ENCODE measurements at places on chromosomes 2 and 18.

GRCh38 chr2:48510329-48510728 lies 19.6 kb upstream of the STON1 start:
- no peak for DNase-seq

DNA sequence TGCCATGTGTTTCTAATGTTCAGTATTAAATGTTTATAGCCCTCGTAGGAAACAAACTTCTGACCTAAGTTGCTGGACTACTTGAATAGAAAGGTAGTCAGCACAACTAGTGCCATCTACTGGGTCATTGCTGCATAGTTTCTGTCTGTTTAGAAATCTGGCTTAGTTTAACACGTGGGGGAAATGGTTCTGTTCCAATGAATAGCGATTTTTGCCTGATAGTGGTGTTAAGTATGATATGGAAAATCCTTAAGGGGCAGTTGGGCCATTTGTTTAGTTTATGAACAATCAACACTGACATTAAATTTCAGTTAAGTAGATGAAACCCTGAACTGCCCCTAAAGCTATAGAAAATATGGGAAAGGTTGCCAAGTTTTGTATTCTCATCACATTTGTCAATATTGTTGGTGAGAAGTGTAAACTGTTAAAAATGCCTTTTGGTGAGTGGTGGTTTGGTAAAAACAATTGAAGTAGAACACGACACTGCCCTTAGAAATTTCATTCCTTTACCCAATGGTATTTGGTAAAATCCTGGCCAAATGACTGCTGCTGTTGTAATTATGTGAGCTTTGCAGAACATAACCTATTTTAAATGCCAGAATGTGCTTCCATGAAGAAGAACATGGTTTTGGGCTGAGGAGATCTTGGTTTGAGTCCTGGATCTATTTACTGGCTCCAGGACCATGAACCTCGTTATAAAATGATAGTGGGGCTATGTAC lies 13.2 kb downstream of the NABP1 start:
- no peak for DNase-seq

DNA sequence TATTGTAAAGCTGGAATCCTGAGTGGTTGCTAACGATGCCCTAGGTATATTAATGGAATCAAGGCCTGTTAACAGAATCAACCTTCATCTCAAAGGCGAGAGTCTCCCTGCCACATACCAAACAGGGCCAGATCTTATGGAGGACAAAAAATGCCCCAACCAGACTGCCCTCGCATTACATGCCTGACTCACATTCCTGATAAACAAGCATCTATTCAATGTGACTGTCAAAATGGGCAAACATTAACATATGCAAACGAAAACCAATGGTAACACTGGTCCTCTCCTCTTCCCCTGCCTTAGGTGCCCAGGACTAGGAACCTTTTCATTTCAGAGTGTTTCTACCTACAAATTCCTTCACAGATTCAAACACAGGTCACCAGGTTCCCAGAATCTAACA lies 83.4 kb downstream of the COL6A3 start:
- DNase-seq: no peak

GRCh38 chr2:164061129-164061746 lies 325.4 kb upstream of the FIGN start:
- no peak for DNase-seq

- peak; percentile 72 for DNase-seq
These were observed 121.0 kb upstream of the SLC39A10 start for GRCh38 chr2:195535911-195536522.

- DNase-seq: no peak
These were observed 7.9 kb upstream of the ASPRV1 start for GRCh38 chr2:69969126-69969983.

DNA sequence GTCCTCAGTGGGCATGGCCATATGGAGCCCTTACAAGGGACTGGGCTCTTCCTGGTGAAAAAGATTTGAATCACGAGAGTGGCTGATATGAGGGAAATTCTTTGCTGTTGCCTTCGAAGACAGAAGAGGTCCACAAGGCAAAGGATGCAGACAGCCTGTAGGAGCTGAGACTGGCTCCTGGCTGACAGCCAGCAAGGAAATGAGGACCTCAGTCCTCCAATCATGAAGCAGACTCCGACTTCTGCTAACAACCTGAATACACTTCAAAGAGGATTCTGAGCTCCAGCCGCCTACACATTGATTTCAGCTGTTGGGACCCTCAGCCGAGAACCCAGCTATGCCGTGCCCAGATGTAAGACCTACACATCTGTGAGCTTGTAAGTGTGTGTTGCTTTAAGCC lies 3.0 kb upstream of the ST8SIA5 start:
- no peak for DNase-seq

DNA sequence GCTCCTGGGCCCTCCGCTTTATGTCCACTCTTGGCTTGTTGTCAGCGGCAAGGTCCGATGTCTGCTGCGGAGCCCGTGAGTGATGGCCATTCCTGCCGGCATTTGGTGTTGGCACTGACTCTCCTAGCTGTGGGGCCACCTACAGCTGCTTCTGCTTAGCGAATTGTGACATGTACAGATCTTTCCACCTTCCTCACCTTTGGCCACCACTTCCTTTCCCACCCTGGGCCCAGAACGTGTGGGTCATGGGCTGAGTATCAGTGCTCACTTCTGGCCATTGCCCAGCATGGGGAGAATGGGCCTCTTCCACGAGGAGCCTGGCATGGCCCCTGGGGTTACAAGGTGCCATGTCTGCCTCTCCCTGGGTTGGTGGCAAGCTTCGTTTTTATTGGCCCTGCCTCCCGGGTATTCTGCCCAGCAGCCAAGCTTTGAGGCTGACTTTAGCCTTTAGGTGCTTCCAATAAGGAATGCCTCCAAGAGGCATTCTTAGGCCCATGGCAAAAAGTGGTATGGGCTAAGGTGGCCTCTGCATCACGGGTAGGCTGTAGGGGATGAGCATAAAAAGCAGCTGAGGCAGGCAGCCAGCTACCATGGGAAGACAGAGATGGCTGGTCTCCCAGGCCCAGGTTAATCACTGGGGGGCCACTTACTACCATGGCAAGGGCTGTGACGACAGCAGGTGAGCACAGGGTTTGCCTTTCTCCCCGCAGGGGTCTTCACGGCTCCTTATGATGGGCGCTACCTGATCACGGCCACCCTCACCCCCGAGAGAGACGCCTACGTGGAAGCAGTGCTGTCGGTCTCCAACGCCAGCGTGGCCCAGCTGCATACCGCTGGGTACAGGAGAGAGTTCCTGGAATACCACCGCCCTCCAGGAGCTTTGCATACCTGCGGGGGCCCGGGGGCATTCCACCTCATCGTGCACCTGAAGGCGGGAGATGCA lies 65.8 kb downstream of the EMILIN2 start:
- no peak for DNase-seq

DNA sequence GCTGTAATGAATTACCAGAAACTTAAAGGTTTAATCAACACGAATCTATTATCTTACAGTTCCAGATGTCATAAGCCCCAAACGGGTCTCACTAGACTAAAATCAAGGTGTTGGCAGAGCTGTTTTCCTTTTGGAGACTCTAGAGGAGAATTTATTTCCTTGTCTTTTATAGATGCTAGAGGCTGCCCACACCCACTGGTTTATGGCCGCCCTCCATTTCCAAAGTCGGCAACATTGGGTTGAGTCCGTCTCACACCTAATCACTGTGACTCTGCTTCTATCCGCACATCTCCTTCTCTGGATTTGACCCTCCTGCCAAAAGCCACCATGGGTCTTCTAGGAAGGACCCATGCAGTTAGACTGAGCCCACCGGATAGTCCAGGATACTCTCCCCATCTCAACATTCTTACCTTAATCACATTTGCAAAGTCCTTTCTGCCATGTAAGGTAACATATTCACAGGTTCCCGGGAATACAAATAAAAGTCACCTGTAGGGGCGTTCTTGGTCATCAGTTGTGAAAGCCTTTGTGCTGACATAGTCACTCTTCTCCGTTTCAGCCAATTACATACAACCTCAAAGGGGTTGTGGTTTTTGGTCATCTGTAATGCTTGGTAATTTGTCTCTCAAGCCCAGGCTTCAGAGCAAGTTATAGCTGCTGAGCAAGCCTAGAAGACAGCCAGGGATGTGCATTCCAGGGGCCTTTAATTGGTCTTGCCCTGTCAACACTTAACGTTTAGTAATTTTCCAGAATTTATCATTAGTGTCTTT lies 179.4 kb downstream of the ANTXR1 start:
- DNase-seq: no peak

- no peak for DNase-seq
These were observed 11.5 kb downstream of the NTSR2 start for GRCh38 chr2:11658208-11659114.

DNA sequence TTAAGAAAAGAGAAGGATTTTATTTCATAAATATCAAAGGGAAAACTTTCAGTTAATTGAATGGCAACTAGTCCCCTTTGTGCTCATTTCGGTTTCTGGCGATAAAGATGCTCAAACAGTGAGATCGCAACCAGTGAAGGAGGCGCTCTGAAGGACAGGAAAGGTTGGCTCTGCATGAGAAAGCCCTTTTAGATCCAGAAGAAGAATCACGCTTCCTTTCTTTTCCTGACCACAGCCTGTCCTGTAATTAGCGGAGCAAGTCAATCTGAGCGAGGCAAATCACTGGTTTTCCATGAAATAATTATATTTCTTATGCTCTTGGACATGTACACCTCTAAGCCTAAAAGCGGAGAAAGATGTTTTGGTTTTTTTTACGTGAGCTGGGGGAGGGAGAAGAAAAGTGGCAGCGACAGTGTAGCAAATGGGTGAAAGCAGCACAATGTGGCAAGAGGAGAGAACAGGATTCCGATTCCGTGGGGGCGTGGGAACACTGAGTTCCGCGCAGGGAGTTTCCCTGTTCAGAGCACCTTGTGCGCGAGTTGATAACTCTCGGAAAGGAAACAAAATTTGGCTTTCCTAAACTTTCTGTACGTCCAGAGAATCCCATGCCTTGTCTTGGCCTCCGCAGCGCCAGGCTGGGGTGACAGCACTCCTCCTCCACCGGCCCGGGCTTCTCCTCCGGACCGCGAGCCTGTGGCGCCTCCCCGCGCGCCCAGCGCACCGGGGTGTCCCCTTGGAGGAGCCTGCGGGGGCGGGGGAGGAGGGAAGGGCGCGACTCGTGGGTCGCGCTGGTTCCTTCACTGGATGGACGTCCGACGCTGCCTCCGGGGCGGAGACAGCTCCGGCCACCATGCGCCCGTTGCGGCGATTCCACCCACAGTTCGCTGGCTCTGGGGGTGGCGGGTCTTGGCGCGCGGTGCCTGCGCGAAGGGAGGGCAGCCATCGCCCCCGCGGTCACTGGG lies 620 bp upstream of the SLC9A2 start:
- DNase-seq: no peak

GRCh38 chr2:230012267-230012884 lies 56.3 kb downstream of the SLC16A14 start:
- no peak for DNase-seq

DNA sequence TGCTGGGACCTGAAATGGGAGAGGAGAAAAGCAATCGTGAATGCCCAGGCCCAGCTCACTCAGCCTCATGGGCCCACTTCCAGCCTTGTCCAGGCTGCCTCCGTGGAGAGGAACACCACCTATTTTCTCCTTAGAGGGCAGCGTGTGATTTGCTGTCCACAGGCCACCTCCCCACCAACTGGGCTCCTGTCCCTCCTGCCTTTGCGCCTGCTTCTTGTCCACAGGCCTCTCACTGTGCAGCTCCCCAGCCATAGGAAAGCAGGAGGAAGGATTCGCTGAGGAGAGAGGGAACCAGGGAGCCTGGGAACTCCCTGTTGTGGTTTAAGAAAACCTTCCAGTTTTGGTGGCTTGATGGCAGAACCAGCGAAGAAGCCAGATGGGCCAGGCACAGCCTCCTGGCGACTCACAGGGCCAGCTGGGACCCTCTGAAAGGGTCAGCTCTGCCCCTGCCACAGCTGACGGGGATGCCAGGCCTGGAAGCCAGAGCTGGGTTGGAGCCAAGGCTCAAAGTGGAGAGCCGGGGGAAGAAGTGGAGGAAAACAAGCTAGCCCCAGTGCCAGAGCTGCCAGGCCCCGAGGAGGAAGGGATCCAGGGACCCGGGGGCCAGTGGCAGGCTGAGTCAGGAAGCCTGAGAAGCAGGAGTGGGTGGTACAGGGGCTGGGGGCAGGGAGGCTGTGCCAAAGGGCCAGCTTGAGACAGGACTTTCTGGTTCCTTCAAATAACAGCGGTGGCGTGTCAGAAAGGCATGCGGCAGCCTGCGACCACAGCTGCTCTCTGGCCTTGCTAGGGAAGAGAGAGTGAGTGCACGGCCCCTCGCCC lies 9.9 kb downstream of the TMBIM1 start:
- no peak for DNase-seq

GRCh38 chr2:180124273-180125139 lies 117.4 kb upstream of the CWC22 start:
- DNase-seq: no peak

GRCh38 chr2:173903601-173904394 lies 61.4 kb downstream of the SP3 start:
- DNase-seq: no peak

DNA sequence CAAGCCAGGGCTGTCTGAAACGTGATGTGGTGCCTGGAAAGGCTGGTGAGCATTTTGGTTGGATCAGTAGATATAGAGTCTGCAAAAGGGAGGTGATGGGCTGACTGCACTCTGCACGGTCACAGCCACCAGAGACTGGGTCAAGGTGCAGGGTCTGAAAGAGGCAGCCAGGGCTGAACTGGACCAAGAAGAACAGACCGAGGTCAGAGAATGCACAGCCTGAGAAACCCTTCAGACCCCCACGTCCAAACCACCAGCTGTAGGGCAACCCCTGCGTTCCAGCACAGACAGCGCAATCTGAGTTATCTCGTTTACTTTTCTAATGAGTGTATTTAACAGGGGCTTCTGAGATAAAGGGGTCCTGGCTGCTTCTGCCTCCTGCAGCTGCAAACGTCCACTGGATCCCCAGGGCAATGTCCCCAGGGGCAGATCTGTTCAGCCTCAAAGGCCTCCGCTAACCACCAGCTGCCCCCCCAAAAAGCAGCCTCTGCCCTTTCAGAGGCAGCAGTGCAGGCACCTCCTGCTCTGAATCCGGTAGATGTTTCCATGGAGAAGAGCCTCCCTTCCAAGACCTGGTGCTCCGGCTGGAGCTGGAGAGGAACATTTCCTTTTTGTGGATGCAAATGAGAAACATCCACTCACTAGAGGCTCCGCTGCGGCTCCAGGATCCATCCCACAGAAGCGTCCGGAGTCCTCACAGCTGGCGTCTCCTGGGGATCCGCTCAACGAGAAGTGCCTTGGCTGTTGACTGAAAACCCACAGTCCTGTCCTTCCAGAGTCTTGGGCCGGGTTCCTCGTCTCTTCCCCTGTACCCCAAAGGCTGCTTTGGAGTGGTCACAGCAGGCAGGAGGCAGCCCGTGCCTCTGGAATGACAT lies 970 bp upstream of the KCNG2 start:
- DNase-seq: no peak

GRCh38 chr2:213002383-213002782 lies 149.0 kb downstream of the IKZF2 start:
- DNase-seq: no peak

GRCh38 chr2:174778085-174778981 lies 14.1 kb upstream of the CHRNA1 start:
- DNase-seq: peak; percentile 87

DNA sequence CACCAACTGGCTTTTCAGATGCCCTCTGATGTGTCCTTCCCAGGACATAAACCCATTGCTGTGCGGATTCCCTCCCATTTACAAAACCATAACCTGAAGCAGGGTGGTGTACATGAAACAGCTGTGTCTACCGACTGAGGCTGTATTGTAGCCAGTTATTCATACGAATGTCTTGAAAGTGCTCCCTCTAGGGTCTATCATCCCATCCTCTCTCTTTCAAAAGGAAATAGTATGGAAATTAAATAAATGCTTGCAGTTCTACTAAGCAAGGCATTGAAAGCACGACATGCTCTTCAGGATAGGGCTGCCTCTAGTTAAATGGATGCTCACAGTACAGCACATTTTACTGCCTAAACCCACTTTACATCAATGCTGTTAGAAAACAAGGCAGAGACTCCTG lies 112.2 kb upstream of the PXDN start:
- no peak for DNase-seq

GRCh38 chr2:29215739-29216608 lies 100.8 kb downstream of the CLIP4 start:
- no peak for DNase-seq

Measured in central memory CD8-positive, alpha-beta T cell (primary cell).